Pons (tissue), 1 donor: ENCODE measurements at places on chromosomes 12 and 14.

- no peak for DNase-seq
Measured at GRCh38 chr12:1465990-1466389, 128.4 kb downstream of the FBXL14 start.

- no peak for DNase-seq
Measured at GRCh38 chr12:90366286-90366685, 588.7 kb downstream of the CCER1 start.

GRCh38 chr14:98966475-98967162 is 305.4 kb downstream of the BCL11B start:
- DNase-seq, result no peak

DNA sequence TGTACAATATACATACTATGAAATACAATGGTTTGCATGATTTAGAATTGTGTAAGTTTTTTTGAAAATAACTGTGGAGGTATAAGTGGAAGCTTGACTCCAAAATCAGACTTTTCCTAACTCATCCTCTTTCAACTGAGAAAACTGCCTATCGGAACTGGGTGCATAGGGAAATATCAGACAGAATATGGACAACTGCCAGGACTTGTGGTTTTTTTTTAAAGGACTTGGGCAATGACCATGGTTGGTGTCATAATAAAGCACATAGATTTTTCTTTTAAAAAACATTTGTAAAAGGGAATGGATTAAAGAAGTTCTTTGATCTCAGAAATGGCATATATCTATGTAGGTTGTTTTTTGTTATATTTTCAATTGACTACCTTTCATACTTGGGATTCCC is 53.3 kb upstream of the LRRK2 start:
- no peak for DNase-seq

- peak; percentile 49 for DNase-seq
Measured at GRCh38 chr12:108337235-108338223, 1.6 kb downstream of the CMKLR1 start.
